ENCODE measurements at places on chromosomes 7 and 10. TPM values are rescaled to one million over a fixed set of nuclear protein-coding genes. Genes with fewer than 3 reads are reported as not detected.

LAMB1 gene
- total RNA-seq, result 614 TPM

EMX2 gene
- not detected for total RNA-seq

GPER1 gene
- 3.2 TPM for total RNA-seq

CALHM3 gene
- not detected for total RNA-seq

TAS2R41 gene
- total RNA-seq, result not detected

KCNH2 gene
- under 0.01 TPM for total RNA-seq

All from aortic smooth muscle cell (primary cell).